ENCODE measurements at places on chromosomes 5 and 9. TPM values are rescaled to one million over a fixed set of nuclear protein-coding genes. Genes with fewer than 3 reads are reported as not detected.

SLC36A3 gene
- not detected for polyA plus RNA-seq

CTSL gene
- 49.2 TPM for polyA plus RNA-seq

DMGDH gene
- 2.5 TPM for polyA plus RNA-seq

SCGB3A2 gene
- polyA plus RNA-seq: not detected

PTCH1 gene
- 5.5 TPM for polyA plus RNA-seq

CEL gene
- polyA plus RNA-seq: 2.2 TPM

MAST4 gene
- polyA plus RNA-seq: 11.8 TPM

PCDHGA3 gene
- 1.7 TPM for polyA plus RNA-seq

ZNF622 gene
- 19.3 TPM for polyA plus RNA-seq

NUP188 gene
- 31.5 TPM for polyA plus RNA-seq

EGFLAM gene
- 49.6 TPM for polyA plus RNA-seq

MYOT gene
- polyA plus RNA-seq: 245 TPM

GABRA6 gene
- not detected for polyA plus RNA-seq

GCNT4 gene
- polyA plus RNA-seq: 0.48 TPM

TENT4A gene
- 15.8 TPM for polyA plus RNA-seq

DND1 gene
- polyA plus RNA-seq: not detected

RAB14 gene
- polyA plus RNA-seq: 62.7 TPM

TMEM167A gene
- polyA plus RNA-seq: 70.1 TPM

ANKRD34B gene
- 0.42 TPM for polyA plus RNA-seq

KCNV2 gene
- 0.05 TPM for polyA plus RNA-seq

HOMER1 gene
- polyA plus RNA-seq: 43.1 TPM

PCDHA11 gene
- 0.26 TPM for polyA plus RNA-seq

BARX1 gene
- polyA plus RNA-seq: not detected

KIF3A gene
- 9.9 TPM for polyA plus RNA-seq

GCNT1 gene
- polyA plus RNA-seq: 4.1 TPM

STKLD1 gene
- polyA plus RNA-seq: 2.1 TPM

CNOT8 gene
- polyA plus RNA-seq: 39.1 TPM

SERF1A gene
- polyA plus RNA-seq: 1.7 TPM

HTR1A gene
- polyA plus RNA-seq: not detected

ACOT12 gene
- polyA plus RNA-seq: 0.20 TPM

ECSCR gene
- 29.4 TPM for polyA plus RNA-seq

FGF1 gene
- polyA plus RNA-seq: 10.0 TPM

MEIKIN gene
- not detected for polyA plus RNA-seq

PCDHGA11 gene
- polyA plus RNA-seq: 3.7 TPM

PGM5 gene
- polyA plus RNA-seq: 57.3 TPM

RETREG1 gene
- polyA plus RNA-seq: 79.8 TPM

HMCN2 gene
- 4.8 TPM for polyA plus RNA-seq

PRR16 gene
- 21.3 TPM for polyA plus RNA-seq

PRUNE2 gene
- polyA plus RNA-seq: 10.3 TPM

NMUR2 gene
- 0.56 TPM for polyA plus RNA-seq

LMX1B gene
- 0.27 TPM for polyA plus RNA-seq

PDE8B gene
- polyA plus RNA-seq: 1.8 TPM

Measured in muscle of back (tissue), 13 donors.